ENCODE measurements at places on chromosomes 2 and 18.

DNA sequence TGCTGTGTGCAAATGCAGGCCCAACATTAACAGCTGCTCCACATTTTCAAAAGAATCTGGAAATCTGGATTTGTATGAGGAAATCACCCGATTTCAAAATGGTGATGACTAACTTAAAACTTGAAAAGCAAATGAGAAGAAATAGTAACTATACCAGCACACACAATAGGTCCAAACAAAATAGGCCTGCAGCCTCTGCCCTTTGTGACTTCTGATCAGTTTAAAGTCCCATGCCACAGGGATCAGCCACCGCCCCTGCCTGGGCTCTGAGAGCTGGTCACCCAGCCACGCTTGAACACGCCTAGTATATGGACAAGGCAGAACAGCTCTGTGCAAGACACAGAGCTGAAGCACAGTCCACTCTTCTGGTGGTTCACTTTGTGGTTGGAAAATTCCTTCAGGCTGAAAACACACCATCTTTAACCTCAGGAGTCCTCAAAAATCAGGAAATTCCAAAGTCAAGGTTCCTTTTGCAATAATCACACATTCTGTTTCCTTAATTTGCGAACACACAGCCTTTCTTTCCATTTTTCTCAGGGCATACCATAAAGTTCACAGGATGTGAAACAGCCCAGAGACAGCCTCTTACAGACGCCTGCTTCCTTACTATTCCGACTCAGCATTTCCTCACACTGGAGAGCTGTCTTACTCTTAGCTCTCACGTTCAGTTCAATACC lies 150.1 kb upstream of the RIOK3 start:
- no peak for DNase-seq

GRCh38 chr2:74871414-74871813 lies 37.5 kb downstream of the HK2 start:
- DNase-seq, result no peak

DNA sequence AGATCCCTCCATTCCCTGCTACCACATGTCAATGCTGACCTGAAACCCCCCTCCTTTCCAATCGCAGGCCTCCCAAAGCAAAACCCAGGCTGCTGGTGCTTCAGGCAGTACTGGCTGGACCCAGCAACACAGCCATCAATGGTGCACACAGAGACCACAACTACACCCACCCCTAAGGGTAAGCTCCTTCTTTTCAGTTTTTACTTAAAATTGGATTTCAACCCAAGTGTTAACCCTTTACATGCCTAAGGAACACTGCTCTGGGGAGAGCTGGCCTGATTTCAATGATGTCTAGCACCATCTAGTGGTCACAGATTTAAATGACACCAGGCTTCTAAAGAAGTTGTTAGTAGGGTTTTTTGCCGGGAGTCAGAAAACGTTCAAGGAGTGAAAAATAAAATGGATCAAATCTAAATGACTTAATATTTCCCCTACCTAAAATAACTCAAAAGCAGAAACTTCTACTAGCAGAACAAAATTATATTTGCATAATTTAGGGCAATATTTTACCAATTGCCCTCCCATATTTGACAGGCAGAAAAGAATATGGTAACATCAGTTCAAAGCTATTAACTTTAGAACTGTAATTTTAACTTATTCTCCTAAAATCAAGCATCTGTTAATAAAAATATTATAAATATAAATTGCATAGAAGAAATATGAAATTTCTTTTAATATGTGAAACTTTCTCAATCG lies 24.6 kb downstream of the FECH start:
- DNase-seq, result peak; percentile 72

DNA sequence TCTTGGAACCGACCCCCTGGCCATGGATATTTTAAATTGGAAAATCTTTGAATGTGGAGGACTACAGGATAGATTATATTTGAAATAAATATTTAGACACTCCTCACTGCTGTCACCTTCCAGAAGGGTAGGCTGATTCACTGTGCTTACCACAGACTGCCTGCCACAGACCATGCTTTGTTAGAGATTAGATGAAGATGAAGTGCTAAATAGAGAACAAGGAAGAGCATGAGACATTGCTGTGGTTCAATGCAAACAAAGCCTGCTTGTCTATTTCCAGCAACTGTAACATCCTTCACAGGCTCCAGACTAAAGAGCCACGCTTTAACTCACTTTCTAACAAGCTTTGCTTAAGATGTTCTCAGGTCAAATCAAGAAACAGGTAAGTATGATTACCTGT lies 81.0 kb upstream of the TMEM17 start:
- peak; percentile 29 for DNase-seq

- DNase-seq, result no peak
Measured at GRCh38 chr2:236827997-236828396, 257.7 kb upstream of the COPS8 start.

GRCh38 chr2:231167745-231168459 lies 30.5 kb upstream of the ARMC9 start:
- peak; percentile 21 for DNase-seq

DNA sequence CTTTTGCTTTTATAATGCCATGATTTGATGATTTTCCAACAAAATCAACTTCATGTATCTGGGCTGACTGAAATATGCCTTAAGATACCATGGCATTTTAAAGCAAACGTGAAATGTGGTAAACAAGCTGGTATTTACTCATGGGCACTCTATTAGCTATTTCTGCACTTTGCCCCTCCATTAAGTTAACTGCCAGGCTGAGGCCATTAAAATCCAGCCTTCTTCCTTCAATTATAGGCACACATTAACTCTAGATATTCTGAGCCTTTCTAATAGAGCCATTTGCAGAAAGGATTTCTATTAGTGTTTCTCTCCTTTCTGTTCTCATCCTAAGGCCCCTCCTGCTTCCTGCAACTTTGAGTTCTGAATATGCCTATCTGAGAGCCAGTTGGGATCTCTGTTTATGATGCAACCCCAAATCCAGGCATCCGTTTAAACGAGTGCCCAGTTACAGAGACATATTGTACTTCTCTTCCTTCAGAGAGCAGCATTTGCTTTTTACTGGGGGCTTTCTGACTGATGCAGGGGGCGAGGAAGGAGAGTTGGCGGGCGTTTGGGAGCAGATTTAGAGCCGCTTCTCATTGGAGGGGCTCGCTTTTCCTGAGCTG lies 1.6 kb upstream of the KCNJ3 start:
- DNase-seq, result no peak

- DNase-seq, result peak; percentile 72
Measured at GRCh38 chr2:98385050-98385699, 38.9 kb downstream of the CNGA3 start.

- DNase-seq, result no peak
Measured at GRCh38 chr2:134926231-134926931, 7.8 kb downstream of the CCNT2 start.

DNA sequence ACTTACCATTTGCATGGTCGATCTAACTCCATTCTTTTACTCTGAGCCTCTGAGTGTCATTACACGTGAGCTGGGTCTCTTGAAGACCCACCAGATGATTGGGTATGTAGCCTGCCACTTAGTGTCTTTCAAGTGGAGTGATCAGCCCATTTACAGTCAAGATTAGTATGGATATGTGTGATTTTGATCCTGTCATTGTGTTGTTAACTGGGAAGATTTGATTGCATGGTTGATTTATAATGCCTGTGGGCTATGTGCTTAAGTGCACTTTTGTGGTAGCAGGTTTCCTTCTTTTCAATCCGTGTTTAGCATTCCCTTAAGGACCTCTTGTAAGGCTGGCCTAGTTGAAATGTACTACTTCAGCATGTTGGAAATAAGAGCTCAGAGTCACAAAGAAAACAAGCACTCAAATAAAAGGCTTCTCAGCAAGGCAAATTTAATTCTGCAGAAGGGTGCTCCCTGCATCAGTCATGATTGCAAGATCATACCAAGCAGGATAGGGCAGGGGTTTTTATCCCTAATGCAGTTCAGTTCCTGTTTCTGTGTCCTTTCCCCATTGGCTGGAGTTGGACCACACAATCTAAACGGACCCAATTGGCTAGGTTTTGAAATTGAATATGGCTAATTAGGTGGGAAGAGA lies 230.7 kb upstream of the SYT4 start:
- DNase-seq, result no peak

- DNase-seq, result no peak
Measured at GRCh38 chr2:41500895-41501294, 546.9 kb upstream of the PKDCC start.

GRCh38 chr2:161905389-161906046 lies 168.5 kb downstream of the DPP4 start:
- DNase-seq, result no peak

DNA sequence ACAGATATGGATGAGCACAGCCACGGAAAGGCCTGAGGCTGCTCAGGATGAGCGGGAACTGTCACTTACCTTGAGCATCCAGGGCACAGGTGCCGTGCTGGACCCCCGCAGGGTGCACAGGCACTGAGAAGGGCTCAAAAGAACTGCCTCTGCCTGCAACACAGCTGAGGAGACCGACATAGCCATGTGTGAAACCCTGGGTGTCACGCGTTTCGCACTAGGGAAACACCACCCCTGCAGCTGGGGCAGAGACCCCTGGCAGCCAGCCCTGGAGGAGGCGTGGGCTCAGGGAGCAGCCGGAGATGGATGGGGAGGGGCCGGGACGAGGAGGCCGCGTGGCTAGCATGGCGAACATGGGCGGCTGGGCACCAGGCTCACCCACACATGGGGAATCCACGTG lies 228.9 kb downstream of the EIPR1 start:
- DNase-seq, result no peak

- no peak for DNase-seq
Measured at GRCh38 chr2:14843507-14844204, 211.1 kb downstream of the LRATD1 start.

- DNase-seq, result peak; percentile 78
Measured at GRCh38 chr2:227460070-227460485, 11.9 kb upstream of the AGFG1 start.

GRCh38 chr2:86543793-86544192 lies 19.4 kb downstream of the CHMP3 start:
- DNase-seq, result no peak

- no peak for DNase-seq
Measured at GRCh38 chr18:48831113-48831759, 119.5 kb downstream of the SMAD7 start.

DNA sequence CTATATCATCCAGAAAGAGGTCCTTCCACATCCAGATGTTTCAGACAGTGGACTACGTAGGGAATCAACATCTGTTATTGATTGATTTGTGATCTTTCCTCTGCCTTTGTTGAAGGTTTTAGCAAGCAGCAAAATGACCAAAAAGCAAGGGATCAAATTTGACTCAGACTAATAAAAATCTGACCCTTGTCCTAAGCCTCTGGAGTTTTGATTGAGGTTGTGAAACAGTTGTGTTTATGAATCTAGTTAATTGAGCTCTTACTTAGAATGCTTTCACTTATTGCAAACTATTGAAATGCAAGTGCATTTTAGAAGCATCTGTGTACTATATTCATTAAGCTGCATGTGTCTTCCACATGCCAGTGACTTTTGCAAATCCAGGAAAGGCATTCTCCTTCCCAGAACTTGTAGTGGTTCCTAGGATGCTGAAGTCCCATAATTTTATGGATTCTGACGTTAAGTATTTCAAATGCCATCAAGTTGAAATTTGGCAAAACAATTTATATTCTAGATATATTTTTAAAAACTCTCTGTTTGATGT lies 116.0 kb downstream of the MTX2 start:
- DNase-seq, result no peak

DNA sequence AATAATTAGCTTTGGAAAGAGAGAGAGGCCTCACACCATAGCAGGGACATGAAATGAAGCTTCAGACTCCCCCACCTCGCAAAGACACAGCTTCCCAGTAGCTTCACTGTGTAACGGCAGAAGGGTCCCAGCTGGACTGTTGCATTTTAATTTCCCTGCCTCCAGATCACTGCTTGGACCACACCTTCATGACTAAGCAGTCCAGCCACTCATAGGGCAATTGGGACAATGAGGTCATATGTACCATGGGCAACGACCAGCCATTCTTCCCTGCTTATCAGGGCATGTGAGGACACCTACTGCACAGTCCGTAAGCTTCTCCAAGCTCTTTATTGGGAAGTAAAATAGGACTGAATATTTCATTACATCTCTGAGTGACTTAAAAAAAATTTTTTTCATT lies 183.0 kb downstream of the MREG start:
- DNase-seq, result peak; percentile 66

DNA sequence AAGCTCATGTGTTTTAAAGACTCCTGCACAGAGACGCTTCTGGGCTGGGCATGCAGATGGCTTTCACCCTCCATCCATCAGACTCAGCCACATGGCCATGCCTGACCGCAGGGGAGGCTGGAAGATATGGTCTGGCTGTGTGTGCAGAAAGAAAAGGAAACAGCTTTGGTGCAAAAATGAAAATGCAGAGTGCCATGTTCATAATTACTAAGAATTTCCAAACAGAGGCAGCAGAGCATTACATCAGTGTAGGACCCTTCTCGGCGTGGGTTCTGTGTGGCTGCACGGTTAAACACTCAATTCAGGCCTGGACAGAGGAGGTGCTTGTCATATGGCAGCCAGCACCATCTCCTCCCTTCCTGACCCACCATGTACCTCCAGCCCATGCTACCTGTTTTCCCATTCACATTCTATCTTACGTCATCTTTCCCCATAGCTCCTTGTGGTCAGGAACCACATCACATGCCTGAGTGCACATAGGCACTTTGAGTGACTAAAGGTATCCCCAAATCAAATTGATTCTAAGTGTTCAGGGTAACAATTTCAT lies 200.3 kb upstream of the ID2 start:
- DNase-seq, result peak; percentile 74

GRCh38 chr2:239182981-239183791 lies 217.6 kb downstream of the HDAC4 start:
- DNase-seq, result no peak

DNA sequence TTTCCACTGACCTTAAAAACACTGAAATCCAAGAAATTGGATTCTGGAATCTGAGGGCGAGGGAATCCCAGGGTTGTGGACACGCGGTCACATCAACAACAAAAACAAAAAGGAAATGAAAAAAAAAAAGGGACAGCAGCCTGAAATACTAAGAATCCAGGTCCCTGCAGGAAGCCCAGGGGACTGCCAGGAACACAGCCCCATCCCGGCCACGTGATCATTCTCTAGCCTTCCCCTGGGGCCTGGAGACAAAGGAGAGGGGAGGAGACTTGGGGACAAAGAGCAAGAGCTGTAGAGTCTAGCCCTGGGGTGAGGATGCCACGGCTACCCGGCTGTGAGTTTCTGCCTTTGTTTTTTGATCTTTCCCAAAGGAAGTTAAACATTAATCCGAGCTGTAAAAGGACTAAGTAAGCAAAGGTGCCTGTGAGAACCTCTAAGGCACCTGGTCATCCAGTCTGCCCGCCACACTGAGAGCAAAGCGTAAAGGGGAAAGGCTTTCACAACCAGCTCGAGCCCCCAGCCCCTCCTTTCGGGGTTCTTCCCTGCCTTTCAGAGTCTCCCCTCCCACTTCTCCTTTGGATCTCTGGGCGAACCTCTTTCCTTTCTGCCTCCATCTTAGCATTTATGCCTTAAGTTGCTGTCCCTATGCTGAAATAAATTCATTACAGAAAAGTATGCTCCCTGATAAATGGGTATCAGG lies 57.9 kb upstream of the MSH2 start:
- DNase-seq, result peak; percentile 59

GRCh38 chr2:229996320-229996719 lies 72.4 kb downstream of the SLC16A14 start:
- DNase-seq, result no peak

GRCh38 chr18:8967573-8967972 lies 134.9 kb upstream of the NDUFV2 start:
- DNase-seq, result no peak

Measured in hematopoietic multipotent progenitor cell treated with erythropoietin and hydrocortisone succinate and interleukin-3 and kit ligand, for 8 days (in vitro differentiated cells).